ENCODE measurements at places on chromosomes 3 and 15.
A peak's percentile ranks its signal among the peaks of the same experiment; 100 is the strongest.

- no peak overlapping the region for H3K27ac ChIP-seq
- no peaks in the 10 kb centered on the region for H3K27me3 ChIP-seq
- H3K36me3 ChIP-seq: no peaks in the 10 kb centered on the region
- H3K4me3 ChIP-seq: no peak overlapping the region
- no peaks in the 10 kb centered on the region for H3K4me1 ChIP-seq
These were observed 384.7 kb downstream of the PDCD6IP start for GRCh38 chr3:34183114-34183513.

DNA sequence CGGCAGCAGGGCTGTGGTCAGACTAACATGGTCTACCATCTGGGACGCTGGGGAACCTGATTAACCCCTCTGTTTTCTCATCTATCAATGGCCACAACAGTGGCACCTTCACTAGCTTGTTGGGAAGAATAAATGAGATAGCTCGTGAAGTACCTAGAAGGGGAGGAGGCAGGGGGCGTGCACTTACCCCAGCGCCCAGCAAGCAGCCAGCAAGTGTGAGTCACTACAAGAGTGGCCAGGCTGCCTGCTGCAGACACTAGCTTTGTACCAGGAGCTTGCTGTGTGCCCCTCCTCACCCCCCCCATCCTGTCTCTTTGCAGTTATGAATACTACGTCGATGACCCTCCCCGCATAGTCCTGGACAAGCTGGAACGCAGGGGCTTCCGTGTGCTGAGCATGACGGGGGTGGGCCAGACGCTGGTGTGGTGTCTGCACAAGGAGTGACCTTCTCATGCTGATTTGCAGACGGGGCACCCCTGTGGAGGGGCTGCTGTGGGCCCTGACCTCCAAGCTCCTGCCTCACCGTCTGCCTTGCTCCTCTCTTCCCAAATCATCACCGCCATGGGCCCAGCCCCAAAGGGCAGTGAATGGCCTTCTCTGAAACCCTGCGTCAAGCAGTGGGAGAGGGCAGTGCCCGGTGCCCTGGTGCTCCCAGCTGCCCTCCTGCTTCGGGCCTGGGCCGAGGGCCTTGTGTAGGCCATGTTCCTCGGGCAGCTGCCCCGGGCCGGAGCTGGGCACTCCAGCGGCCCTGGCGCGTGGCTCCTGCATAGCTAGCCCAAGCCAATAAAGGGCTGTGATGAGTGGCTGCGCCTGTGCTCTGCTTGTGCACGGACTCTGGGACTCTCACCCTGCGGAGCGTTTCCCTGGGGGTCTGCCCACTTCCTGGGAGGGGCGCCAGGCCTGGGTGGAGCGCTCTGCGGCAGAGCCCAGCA, 2.6 kb upstream of the C15orf62 start:
- peaks cover 51% of the 10 kb centered on the region for H3K4me1 ChIP-seq
- no peak for DNase-seq
- no peak overlapping the region for H3K27ac ChIP-seq
- peaks cover 14% of the 10 kb centered on the region for H3K36me3 ChIP-seq

DNA sequence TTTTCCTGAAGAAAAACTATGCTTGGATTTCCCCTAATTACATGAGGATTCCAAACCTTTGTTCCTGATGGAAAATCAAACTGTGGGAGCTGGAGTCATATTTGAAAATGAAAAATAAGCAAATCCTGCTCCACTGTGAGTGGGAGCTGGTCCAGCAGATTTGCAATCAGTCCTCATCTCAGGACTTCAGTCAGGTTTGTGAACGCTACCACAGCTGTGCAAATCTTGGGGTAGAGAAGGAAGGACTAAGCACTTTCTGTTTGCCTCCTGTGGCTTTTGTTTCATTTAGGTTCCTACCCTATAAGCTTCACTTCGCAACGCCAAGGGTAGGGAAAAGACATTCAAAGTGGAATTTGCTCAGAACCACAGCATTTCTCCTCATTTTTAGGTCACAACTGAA, 238.2 kb downstream of the TUSC7 start:
- no peaks in the 10 kb centered on the region for H3K27me3 ChIP-seq
- no peaks in the 10 kb centered on the region for H3K36me3 ChIP-seq
- H3K27ac ChIP-seq: no peak overlapping the region
- no peak for DNase-seq

DNA sequence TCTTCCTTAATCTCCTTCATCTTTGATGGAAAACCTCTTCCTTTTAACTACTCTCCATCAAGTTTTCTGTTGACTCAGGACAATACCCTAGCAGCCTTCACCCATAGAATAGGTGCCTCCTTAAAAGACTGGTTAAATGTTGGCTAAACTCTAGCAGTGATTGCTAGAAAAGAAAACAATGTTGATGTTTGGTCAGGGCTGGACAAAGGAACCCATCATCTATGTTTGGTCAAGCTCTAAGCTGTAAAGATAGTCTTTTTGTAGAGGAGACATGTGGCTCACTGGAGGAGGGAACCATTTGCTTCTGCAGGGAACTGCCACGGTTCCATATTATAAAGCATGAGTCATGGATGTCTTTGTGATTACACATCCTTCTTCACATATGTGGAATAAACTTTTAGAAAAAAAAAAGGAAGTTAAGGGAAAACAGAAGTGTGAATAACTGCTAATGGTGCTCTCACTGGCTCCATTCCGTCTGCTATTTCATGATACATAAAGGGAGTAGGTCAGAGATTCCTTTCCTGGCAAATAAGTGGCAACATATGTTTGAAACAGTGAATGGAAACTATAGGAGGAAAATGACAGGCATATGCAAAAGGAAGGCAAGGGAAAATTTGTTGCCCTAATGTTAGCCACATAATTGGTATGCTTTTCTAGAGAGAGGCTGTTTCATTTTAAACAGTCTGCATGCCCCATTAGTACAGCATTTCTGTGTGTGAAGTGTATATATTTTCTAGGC, 78.2 kb downstream of the CMSS1 start:
- H3K4me1 ChIP-seq: peaks cover 3% of the 10 kb centered on the region
- H3K27me3 ChIP-seq: no peaks in the 10 kb centered on the region
- no peaks in the 10 kb centered on the region for H3K36me3 ChIP-seq
- peak overlapping the region; percentile 52 for H3K27ac ChIP-seq

DNA sequence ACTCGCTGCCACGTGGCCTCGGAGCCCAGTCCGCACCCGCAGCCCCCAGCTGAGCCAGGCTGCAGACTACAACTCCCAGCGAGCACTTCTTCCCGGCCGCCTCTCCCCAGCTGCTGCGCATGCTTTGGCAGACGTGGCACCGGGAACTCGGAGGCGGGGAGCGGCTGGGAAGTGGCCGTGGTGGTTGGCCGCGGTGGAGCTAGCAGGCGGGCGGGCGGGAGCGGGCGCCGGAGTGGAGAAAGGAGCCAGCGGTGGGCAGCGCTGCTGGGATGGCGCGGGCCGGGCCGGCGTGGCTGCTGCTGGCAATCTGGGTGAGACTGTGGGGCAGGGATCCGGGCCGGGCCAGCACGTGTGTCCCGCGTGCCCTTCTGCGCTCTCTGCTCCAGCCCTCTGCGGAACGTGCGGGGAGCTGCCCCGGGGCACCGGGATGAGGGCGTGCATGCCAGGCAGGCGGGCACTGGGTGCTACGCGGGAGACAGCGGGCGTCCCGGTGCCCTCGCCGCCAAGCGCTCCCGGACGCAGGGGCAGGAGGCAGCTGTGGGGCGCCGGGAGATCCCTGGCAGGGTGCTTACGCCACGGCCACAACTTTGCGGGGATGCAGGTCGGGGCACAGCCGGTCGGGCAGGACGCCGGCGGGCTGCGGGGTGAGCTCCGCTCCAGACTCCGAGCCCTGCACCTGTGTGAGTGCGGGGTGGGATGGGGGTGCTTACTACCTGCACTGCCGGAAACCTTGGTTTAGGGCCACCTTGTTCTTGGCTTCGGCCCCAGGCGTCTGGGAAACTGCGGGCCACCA, at the start of gene PDIA5:
PDIA5 (plus strand) TSS at position 130 of the 793 bp plus-strand sequence; CDS start at position 270, 140 bp downstream.
- DNase-seq: peak; percentile 96
- H3K4me1 ChIP-seq: peaks cover 35% of the 10 kb centered on the region
- no peaks in the 10 kb centered on the region for H3K27me3 ChIP-seq
- peak within 1 kb of the TSS; percentile 78 for H3K4me3 ChIP-seq
- H3K27ac ChIP-seq: peak within 1 kb of the TSS; percentile 85

DNA sequence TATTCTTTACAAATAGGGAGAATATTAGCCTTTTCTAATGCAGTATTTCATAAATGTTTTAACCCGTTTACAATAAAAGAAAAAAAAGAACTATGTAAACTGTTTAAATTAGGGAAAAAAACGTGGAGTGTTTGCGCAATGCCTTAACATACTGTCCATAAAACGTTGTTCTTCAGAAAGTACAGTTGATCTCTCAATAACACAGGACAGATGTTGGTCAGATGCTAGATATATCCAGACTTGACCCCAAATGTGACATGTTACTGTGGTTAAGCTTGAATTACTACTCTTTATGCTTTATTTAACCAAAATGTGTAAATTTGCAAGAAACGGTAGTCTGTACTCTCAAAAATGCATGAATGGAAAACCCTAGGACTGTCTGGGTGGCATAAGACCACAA, 110.3 kb downstream of the PLOD2 start:
- H3K36me3 ChIP-seq: no peaks in the 10 kb centered on the region
- H3K27ac ChIP-seq: no peak overlapping the region
- DNase-seq: no peak
- H3K4me3 ChIP-seq: no peak overlapping the region
- no peaks in the 10 kb centered on the region for H3K27me3 ChIP-seq
- no peaks in the 10 kb centered on the region for H3K4me1 ChIP-seq

DNA sequence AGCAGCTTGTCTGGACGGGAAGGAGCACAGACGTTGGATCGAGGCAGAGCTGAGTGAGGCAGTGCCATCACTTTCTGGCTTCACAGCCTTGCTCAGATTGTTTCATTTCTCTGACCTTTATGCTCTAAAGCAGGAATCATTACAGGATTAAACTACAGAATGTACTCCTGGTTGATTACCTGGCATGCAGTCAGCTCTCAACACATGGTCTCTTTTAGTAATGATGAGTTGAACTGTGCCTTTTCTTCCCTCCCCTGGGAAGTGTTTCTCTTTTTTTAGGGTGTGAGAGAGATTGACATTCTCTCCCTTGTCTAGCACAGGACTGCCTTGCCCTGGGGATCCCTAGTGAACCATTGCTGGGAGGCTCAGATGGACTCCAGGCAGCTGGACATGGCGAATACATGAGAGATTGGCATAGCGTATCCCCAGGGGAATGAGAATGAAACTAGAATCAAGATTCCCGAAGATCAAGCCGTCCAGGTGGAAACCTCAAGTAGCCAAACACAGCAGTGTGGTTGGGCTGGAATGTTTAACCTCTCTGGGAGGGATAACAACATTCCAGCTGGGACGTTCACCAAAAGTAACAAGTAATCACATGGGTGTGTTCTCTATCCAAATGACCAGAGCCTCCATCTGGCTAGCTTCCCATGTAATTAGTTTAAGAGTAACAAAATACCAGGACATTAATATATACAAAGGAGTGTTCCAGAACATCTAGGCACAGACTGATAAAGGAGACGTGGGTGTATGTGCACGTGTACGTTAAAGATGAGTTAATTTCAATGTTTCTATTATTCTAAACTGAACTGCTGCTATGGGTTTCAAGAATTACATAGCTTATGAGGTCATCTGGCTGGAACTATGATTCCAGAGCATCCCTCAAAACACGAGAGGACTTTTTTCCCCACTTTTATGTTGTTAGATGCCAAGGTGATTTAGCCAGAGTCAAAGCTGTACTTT, 118.6 kb upstream of the NR2E3 start:
- no peak overlapping the region for H3K4me3 ChIP-seq
- no peaks in the 10 kb centered on the region for H3K36me3 ChIP-seq
- DNase-seq: no peak
- peaks cover 16% of the 10 kb centered on the region for H3K4me1 ChIP-seq
- peak overlapping the region; percentile 59 for H3K27ac ChIP-seq

GRCh38 chr3:197224034-197224444, 74.4 kb downstream of the DLG1 start:
- no peaks in the 10 kb centered on the region for H3K27me3 ChIP-seq
- H3K27ac ChIP-seq: no peak overlapping the region
- no peak for DNase-seq
- no peaks in the 10 kb centered on the region for H3K36me3 ChIP-seq
- no peak overlapping the region for H3K4me3 ChIP-seq

DNA sequence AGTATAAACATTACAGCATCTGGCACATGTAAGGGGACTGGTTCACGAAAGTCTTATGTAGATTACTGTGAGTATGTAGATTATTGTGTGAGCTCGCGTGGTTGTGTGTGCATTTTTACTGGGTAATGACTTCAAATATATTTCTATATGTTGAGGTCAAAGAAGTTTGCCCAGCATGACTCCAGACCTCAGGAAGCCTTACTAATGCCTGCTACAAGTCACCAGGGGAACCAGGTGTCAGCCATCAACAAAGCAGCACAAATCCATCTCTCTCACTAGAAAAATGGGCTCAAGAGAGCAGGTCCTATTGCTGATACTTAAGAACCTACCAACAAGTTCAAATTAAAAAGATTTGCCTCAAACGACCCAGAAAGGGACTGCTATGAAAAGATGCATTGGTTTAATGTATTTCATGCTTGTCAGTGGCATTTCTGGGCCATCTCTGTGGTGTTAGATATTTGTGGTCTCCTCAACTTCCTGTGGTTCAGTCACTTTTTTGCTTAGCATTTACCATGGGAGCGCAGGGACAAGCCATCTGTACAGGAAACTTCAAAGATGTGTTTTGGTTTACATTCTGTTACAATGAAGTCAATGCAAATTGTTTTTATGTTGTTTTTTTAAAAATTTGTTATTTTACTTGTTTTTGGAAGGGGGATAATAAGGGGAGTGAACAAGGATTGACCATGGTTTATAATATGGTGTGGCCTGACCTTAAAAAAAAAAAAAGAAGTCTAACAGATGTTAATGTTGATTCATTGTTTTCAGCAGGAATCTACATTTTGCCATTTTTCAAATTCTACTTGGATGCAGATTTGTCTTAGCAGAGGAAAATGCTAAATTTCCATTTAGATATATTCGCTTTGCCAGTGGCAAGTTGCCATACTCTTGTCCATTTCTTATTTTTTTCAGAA, 172.1 kb upstream of the ADAMTS9 start:
- H3K36me3 ChIP-seq: no peaks in the 10 kb centered on the region
- no peak overlapping the region for H3K4me3 ChIP-seq
- no peak for DNase-seq
- H3K4me1 ChIP-seq: no peaks in the 10 kb centered on the region
- H3K27me3 ChIP-seq: no peaks in the 10 kb centered on the region
- H3K27ac ChIP-seq: no peak overlapping the region

- no peak for DNase-seq
- H3K4me1 ChIP-seq: no peaks in the 10 kb centered on the region
- no peak overlapping the region for H3K27ac ChIP-seq
- peaks cover under 1% of the 10 kb centered on the region for H3K27me3 ChIP-seq
- no peaks in the 10 kb centered on the region for H3K36me3 ChIP-seq
- H3K4me3 ChIP-seq: no peak overlapping the region
These were observed 23.1 kb upstream of the MCCC1 start for GRCh38 chr3:183122257-183122932.

DNA sequence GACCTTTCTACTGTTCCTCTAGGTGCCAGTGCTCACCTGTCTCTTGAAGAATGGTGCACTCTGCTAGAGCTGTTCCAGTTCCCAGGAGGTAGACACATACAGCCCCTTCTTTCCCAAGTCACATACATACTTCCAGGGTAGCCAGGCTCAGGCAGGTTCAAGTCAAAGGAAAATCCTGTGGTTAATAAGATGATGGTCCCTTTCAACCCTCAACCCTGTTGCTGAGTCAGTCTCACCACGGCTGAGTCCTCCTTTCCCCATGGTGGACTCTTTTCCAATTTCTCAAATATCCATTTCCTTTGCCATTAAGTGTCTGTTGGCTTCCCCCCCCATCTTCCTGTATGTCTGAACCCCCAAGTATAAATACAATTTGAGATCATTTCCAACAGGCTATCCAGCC, 56.1 kb upstream of the ACAN start:
- no peak for DNase-seq
- H3K36me3 ChIP-seq: no peaks in the 10 kb centered on the region
- no peak overlapping the region for H3K27ac ChIP-seq
- H3K4me3 ChIP-seq: no peak overlapping the region
- H3K27me3 ChIP-seq: peaks cover 20% of the 10 kb centered on the region
- H3K4me1 ChIP-seq: no peaks in the 10 kb centered on the region

Data from upper lobe of right lung (tissue), 1 donor.